ENCODE measurements at places on chromosomes 5 and 9. TPM values are rescaled to one million over a fixed set of nuclear protein-coding genes. Genes with fewer than 3 reads are reported as not detected.

GHR gene
- total RNA-seq, result 8.0 TPM

AFF4 gene
- total RNA-seq, result 65.2 TPM

EGFLAM gene
- total RNA-seq, result 0.98 TPM

PTGS1 gene
- total RNA-seq, result 7.8 TPM

Data from left colon (tissue), 2 donors.